Glutamatergic neuron (in vitro differentiated cells): ENCODE measurements at places on chromosomes 12 and 14.

DNA sequence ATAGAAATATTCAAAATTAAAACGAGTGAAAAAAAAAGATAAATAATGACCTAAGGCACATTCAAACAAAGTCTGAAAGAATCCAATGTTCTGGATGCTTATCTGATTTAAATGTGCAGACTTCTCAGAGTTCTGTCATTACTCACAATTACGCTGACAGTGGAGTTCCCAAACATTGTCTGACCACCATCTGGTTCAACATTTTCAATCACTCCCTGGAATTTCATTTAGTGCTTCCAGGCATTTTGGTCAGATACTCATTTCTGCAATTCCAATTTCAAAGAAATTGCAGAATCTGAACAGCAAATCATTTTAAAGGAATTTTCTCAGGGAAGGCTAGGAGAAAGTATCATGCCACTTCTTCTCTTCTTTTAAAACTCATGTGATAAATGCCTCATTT lies 398.2 kb upstream of the PDE3A start:
- H3K27ac ChIP-seq: no peak overlapping the region
- no peaks in the 10 kb centered on the region for H3K36me3 ChIP-seq
- DNase-seq: no peak
- peaks cover 33% of the 10 kb centered on the region for H3K4me1 ChIP-seq
- H3K27me3 ChIP-seq: no peaks in the 10 kb centered on the region
- no peak overlapping the region for H3K4me3 ChIP-seq

DNA sequence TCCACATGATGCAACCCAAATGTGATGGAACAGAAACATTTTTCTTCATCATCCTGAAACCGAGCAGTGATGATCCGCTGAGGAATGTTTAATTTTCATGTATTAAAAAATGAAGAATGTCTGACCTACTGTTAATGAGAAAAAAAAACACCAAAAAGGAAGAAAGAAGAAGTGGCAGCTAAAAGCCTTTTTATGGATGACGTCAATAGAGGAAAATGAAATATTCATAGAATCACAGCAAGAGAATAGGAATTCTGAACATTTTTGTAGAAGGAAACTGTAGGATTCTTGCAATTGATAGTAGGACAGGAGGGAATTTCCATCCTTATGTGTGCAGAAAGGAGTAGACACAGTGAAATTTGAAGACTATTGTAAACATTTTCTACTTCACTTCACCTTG lies 112.9 kb downstream of the PRKCH start:
- no peak overlapping the region for H3K27ac ChIP-seq
- no peaks in the 10 kb centered on the region for H3K36me3 ChIP-seq
- DNase-seq: no peak
- H3K27me3 ChIP-seq: peaks cover 2% of the 10 kb centered on the region
- H3K4me3 ChIP-seq: no peak overlapping the region

GRCh38 chr12:103799504-103799856 lies 41.6 kb downstream of the NT5DC3 start:
- H3K36me3 ChIP-seq: no peaks in the 10 kb centered on the region
- no peaks in the 10 kb centered on the region for H3K27me3 ChIP-seq

DNA sequence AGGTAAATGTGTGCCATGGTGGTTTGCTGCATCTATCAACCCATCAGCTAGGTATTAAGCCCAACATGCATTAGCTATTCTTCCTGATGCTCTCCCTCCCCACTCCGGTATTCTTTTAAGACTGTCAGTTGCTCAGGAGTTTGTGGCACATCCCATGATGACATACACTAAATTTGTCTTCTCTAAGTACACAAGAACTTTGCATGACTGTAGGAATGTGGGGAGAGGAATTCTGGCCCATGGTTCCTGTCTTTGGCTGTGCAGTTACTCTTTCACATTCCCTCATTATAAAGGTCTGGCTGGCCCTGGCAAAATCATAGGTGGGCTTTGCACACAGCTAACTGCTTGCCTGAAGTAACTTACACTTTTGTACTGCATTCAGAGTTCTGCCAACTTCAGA lies 30.3 kb downstream of the HMGA2 start:
- H3K27ac ChIP-seq: no peak overlapping the region
- peaks cover 14% of the 10 kb centered on the region for H3K4me1 ChIP-seq
- no peak for DNase-seq
- no peaks in the 10 kb centered on the region for H3K27me3 ChIP-seq
- H3K36me3 ChIP-seq: no peaks in the 10 kb centered on the region
- H3K4me3 ChIP-seq: no peak overlapping the region

DNA sequence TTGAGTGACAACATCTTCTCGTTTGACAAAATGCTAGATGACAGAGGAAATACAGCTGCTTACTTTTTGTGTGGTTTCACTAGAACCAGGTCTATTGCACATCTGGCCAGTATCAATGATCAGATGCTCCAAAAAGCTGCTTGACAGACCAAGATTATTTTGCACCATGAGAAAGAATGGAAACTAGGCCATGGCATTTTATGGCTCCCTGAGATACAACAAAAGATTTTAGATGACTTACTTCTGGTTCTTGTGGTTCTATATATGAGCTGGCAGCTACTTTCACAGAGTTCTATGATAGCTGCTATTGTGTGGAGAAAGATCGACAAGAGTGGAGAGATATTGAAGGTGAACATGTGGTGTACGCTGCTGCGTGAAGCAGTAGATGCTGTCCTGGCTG lies 25.9 kb upstream of the PPFIBP1 start:
- no peak for DNase-seq
- H3K4me3 ChIP-seq: no peak overlapping the region
- no peaks in the 10 kb centered on the region for H3K36me3 ChIP-seq
- H3K27ac ChIP-seq: no peak overlapping the region

GRCh38 chr14:28773861-28774691 lies 7.5 kb downstream of the FOXG1 start:
- peak; percentile 88 for DNase-seq
- H3K4me1 ChIP-seq: peaks cover 2% of the 10 kb centered on the region
- no peaks in the 10 kb centered on the region for H3K36me3 ChIP-seq
- no peak overlapping the region for H3K27ac ChIP-seq
- H3K27me3 ChIP-seq: peaks cover 32% of the 10 kb centered on the region
- H3K4me3 ChIP-seq: peak overlapping the region; percentile 79

DNA sequence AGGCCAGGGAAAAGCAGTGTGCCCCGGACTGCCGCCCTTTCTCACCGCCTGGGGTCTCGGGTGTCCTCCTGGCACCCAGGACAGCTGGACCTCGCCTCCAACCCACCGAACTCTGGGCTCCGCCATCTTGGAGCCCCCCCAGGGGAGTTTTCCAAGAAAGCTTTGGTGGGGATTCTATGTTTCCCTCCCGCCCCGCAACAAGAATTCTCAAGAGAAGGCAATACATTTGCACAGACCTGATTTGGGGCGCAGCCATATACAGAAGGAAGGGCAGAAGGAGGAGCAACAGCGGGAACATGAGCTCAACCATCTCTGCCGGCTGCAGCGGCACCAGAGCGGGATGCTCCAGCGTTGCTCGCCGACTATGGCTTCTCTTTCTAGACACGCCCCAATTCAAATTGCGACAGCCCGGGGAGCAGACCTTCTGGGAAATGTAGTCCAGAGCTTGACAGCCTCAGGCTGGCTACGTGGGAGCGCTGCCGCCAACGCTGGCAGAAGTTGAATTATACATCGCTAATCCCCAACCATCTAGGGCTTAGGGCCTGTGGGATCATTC lies at the start of gene RDH11:
TSS of gene RDH11 (minus strand) at position 371 of the 556 bp plus-strand sequence. CDS start at position 310, 61 bp downstream.
- peak; percentile 85 for DNase-seq
- no peaks in the 10 kb centered on the region for H3K27me3 ChIP-seq
- H3K4me1 ChIP-seq: peaks cover 9% of the 10 kb centered on the region

GRCh38 chr14:61322799-61323290 lies 1.5 kb downstream of the PRKCH start:
- H3K4me1 ChIP-seq: peaks cover 2% of the 10 kb centered on the region
- no peak overlapping the region for H3K27ac ChIP-seq
- peaks cover 9% of the 10 kb centered on the region for H3K27me3 ChIP-seq
- H3K4me3 ChIP-seq: peak overlapping the region; percentile 37

GRCh38 chr12:75322464-75322863 lies 7.7 kb downstream of the CAPS2 start:
- no peaks in the 10 kb centered on the region for H3K27me3 ChIP-seq
- H3K4me1 ChIP-seq: peaks cover 6% of the 10 kb centered on the region

DNA sequence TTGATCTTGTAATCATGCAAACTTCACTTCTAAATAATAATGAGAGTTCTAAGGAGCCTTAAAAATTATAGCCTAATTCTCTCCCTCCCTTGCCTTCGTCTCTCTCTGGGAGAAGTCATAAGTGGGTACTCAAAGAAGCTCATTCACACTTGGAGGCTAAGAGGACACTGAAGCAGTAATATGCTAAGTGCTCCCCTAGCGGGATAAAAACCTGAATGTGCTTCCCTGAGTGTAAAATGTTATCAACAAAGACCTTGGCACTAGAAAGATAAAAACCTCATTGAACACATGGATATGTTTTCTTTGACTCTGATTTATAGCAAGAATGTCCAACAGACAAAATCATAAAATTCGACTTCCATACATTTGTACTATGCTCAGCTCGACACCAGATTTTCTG lies 337.9 kb upstream of the NOVA1 start:
- H3K4me3 ChIP-seq: no peak overlapping the region
- H3K27me3 ChIP-seq: peaks cover 2% of the 10 kb centered on the region
- no peak overlapping the region for H3K27ac ChIP-seq
- H3K4me1 ChIP-seq: peaks cover 7% of the 10 kb centered on the region
- DNase-seq: no peak
- H3K36me3 ChIP-seq: no peaks in the 10 kb centered on the region

- H3K27me3 ChIP-seq: no peaks in the 10 kb centered on the region
- H3K4me1 ChIP-seq: no peaks in the 10 kb centered on the region
These were observed 110.9 kb upstream of the CCDC196 start for GRCh38 chr14:66375046-66375964.

GRCh38 chr12:129659961-129660622 lies 243.7 kb downstream of the TMEM132D start:
- H3K4me1 ChIP-seq: no peaks in the 10 kb centered on the region
- no peaks in the 10 kb centered on the region for H3K36me3 ChIP-seq
- peaks cover 3% of the 10 kb centered on the region for H3K27me3 ChIP-seq
- no peak overlapping the region for H3K27ac ChIP-seq
- DNase-seq: no peak

DNA sequence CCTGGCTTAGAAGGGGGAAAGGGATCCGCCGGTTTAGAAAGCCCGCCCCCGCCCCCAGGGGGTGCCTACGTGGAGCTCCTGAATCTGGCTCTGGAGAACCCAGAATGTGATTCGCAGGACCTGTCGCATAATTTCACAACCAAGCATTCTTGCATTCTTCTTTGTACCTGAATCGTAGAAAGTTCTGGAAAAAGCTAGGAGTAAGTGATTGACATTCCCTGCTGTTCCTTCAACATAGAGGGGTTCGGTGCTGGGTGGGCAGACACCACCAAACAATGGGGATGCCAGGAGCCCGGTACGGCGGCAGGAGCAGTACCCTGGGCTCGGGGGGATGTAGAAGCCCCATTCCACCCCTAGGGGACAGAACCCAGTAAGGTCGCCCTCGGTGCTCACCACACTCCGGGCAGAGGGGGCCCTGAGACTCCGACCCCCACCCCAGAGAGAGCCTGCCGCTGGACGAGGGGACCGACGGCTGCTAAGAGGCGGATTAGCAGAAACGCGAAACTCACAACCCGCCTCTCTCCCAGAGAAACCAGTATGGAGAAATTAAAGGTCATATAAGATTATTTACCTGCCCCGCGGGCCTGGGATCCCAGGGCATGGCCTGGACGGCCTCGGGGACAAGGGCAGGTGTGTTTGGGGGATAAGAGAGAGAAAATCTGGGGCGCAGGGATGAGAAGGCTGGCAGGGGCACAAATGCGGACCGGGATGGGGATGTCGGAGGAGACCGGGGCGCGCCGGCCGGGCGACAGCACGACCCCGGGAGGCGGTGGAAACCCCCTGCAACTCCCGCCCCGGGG lies 520 bp downstream of the CSRP2 start:
- peak overlapping the region; percentile 91 for H3K27ac ChIP-seq
- no peaks in the 10 kb centered on the region for H3K36me3 ChIP-seq
- H3K27me3 ChIP-seq: peaks cover 7% of the 10 kb centered on the region

DNA sequence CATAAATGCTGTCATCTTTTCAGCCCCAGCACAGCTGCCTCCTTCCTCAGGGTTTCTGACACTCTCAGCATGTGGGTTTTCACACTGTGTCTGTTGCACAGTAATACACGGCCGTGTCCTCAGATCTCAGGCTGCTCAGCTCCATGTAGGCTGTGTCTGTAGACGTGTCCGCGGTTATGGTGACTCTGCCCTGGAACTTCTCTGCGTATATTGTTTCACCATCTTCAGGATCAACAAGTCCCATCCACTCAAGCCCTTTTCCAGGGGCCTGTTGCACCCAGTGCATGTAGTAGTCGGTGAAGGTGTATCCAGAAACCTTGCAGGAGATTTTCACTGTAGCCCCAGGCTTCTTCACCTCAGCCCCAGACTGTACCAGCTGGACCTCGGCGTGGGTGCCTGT lies 1210.6 kb downstream of the TMEM121 start:
- no peak overlapping the region for H3K27ac ChIP-seq
- no peaks in the 10 kb centered on the region for H3K36me3 ChIP-seq
- H3K4me3 ChIP-seq: no peak overlapping the region
- H3K4me1 ChIP-seq: no peaks in the 10 kb centered on the region
- no peaks in the 10 kb centered on the region for H3K27me3 ChIP-seq

- H3K4me3 ChIP-seq: no peak overlapping the region
- H3K4me1 ChIP-seq: peaks cover 16% of the 10 kb centered on the region
- no peaks in the 10 kb centered on the region for H3K36me3 ChIP-seq
- no peak for DNase-seq
- no peak overlapping the region for H3K27ac ChIP-seq
These were observed 38.8 kb upstream of the EML1 start for GRCh38 chr14:99754141-99755067.

- H3K36me3 ChIP-seq: no peaks in the 10 kb centered on the region
- H3K27ac ChIP-seq: no peak overlapping the region
- DNase-seq: no peak
- H3K4me3 ChIP-seq: no peak overlapping the region
These were observed 107.6 kb downstream of the PLEKHG7 start for GRCh38 chr12:92810370-92810769.

- H3K27me3 ChIP-seq: peaks cover 3% of the 10 kb centered on the region
- H3K36me3 ChIP-seq: peaks cover 12% of the 10 kb centered on the region
- no peak overlapping the region for H3K27ac ChIP-seq
- DNase-seq: no peak
These were observed 25.2 kb downstream of the DHRS4L2 start for GRCh38 chr14:24013654-24014514.

- H3K4me1 ChIP-seq: peaks cover 5% of the 10 kb centered on the region
- H3K27me3 ChIP-seq: no peaks in the 10 kb centered on the region
- no peak overlapping the region for H3K4me3 ChIP-seq
- H3K36me3 ChIP-seq: peaks cover 5% of the 10 kb centered on the region
- no peak for DNase-seq
- H3K27ac ChIP-seq: peak overlapping the region; percentile 78
These were observed 46.5 kb downstream of the IFT81 start for GRCh38 chr12:110170535-110171185.

DNA sequence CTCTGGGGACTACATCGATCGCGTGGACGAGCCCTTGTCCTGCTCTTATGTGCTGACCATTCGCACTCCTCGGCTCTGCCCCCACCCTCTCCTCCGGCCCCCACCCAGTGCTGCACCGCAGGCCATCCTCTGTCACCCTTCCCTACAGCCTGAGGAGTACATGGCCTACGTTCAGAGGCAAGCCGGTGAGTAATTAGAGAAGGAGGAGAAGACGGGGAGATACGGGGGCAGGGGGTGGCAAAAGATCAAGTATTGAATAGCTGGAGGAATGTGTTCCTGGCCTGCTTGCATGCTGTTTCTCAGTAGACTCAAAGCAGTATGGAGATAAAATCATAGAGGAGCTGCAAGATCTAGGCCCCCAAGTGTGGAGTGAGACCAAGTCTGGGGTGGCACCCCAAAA lies 21.9 kb downstream of the OS9 start:
- H3K4me3 ChIP-seq: no peak overlapping the region
- no peaks in the 10 kb centered on the region for H3K27me3 ChIP-seq
- no peak for DNase-seq
- peaks cover 4% of the 10 kb centered on the region for H3K4me1 ChIP-seq

GRCh38 chr12:109289004-109289403 lies 20.1 kb downstream of the FOXN4 start:
- DNase-seq: no peak
- H3K4me3 ChIP-seq: no peak overlapping the region
- no peak overlapping the region for H3K27ac ChIP-seq
- H3K27me3 ChIP-seq: peaks cover 5% of the 10 kb centered on the region
- no peaks in the 10 kb centered on the region for H3K4me1 ChIP-seq
